ENCODE measurements at places on chromosomes 2 and 18.
A peak's percentile ranks its signal among the peaks of the same experiment; 100 is the strongest.

GRCh38 chr2:30412684-30413570, 34.1 kb upstream of the LCLAT1 start:
- DNase-seq, result no peak

DNA sequence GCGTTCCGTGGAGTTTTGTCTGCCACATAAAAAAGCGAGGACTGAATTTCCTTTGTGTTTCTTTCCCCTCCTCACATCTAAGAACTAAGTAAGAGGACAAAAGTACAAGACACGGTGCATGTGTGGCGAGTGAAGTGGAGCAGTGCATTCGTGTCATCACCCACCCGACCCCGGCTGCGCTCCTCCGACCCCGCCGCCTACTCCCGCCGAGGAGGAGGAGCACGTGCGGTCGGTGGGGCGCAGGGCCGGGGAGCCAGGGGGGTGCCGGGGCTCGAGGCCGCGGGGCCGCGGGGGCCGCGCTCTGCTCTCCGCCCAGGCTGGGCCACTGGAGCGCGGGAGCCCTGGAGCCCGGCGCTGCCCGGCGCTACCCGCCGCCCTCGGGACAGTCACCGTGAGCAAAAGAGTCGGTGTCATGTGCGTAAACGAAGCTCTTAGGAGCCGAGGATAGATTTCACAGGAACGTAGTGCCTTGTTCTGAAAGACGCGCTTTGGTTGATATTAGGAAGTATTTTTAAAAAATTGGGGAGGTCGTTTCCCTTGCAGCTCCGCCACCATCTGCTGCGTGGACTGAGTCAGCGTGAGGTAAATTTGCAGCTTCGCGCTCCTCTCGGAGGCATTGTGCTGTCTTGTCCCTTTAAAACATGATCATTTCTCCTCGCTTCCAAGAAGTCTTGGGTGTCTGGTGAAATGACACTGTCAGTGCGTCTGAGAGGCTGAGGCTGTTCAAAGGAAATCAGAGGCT, 11.0 kb downstream of the TBR1 start:
- no peak for DNase-seq

DNA sequence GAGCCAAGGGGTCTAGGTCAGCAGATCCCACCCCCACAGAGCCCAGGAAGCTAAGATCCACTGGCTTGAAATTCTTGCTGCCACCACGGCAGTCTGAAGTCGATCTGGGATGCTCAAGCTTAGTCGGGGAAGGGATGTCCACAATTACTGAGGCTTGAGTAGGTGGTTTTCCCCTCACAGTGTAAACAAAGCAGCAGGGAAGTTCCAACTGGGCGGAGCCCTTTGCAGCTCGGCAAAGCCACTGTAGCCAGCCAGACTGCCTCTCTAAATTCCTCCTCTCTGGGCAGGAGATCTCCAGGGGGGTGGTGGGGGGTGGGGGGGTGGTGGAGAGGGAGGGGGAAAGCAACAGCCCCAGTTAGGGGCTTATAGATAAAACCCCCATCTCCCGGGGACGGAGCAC, 419.5 kb downstream of the NUP35 start:
- no peak for DNase-seq

DNA sequence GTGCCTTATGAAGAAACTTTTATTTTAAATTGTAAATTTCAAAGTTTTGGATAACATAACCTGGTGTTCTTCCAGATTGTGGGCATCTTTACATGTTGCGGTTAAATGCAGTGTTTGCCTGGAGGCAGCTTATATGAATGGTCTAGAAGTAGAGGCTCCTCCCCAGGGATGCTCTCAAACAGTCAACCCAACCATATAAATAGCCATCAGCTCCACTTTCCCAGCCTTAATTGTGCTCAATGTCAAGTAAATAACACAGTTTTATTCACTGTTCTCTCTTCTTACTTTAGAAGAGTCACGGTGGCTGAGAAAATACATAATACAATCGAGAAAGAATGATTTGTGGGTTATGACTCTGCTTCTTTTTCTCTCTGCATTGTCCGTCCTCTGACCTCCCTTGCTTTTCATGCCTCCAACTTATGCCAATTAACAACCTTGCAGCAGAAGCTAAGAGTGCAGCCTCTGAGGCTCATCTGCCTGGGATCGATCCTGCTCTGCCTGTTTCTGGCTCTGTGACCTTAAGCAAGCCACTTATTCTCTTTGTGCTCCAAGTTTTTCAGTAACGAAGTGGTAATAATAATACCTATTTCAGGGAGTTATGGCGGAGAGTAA, 100.3 kb downstream of the DAW1 start:
- DNase-seq, result no peak

DNA sequence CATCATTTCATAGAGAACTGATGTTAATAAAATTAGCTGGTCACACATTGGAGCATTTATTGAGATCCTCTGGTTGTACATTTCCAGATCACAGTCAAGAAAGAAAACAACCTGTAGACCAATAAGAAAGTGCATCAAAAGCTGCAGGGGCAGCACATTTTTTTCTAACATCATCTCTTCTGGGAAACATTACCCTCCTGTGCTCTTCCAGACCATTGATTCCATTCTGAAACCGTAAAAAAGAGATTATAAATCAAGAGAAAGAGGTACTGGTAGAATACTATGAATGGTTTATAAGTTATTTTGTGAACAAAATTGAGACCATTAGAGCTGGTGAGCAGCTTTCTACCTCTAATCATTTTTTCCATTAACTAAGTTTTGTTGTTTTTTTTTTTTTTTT, 1548.2 kb upstream of the CELF4 start:
- DNase-seq, result no peak

DNA sequence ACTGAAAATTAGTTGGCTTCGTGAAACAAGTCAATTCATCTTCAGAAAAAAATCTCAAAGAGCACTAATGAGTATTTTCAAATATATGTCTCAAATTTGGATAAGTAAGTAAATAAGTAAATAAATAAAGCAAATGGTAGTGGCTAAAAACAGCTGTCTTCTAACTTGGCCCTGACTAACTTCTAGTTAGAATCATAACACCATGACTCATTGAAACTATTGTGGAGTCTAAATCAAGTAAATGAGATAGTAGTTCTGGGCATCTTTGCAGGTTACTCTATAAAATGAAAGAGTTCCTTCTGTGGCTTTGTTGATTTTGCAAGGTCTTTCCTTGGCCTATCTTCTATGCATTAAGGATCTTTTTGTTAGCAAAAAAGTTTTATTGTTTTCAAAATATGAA, 110.7 kb downstream of the SLC8A1 start:
- DNase-seq, result no peak

DNA sequence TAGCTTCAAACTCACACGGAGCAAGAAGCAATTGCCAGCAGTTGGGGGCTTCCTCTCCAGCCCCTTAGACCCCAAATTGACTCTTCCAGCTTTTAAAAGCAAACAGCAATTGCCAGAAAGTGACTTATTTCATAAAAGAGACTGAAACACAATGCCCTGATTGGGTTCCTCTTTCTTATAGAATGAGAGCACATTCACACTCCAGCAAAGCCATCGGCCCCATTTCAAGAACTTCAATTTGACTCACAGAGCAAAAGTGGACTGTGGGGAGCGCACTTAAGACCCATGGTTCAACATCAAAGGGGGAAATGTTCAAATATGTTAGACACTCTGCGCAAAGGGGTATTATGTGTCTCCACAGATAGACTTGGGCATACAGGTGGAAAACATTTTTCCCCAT, 484.7 kb downstream of the BCL11A start:
- no peak for DNase-seq

- DNase-seq, result peak; percentile 47
These were observed at the start of gene BIN1 for GRCh38 chr2:127106991-127107621. BIN1 (minus strand) TSS chr2:127107154; CDS start chr2:127106943, 211 bp downstream.

DNA sequence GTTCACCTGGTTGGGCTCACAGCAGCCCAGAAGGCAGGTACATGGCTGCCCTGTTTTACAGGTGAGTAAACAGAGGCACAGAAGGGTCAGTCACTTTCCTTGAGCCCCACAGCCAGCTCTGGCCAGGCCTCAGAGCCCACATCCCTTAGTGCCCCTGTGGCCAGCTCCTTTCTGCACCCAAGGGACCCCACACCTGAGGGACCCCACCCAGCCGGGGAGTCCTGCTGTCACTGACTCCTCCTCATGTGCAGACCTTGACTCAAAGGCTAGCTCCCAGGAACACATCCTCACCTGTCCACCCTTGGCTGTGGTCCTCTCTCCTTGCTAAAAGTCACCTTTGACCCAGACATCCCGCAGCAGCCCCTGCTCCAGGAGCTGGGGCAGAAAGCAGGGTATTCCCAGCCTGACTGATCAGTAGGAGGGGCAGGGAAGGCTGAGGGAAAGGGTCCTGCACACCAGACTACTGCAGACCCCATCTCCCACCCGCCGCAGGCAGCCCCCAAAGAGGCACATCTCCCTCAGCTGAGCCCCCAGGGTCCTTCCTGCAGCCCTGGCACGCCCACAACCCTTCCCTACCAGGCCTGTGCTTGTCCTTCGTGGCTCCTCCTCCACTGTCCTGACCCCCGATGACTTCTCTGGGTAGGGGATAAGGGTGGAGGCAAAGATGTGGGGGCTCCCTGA, 9.8 kb upstream of the ARHGEF4 start:
- DNase-seq, result no peak

DNA sequence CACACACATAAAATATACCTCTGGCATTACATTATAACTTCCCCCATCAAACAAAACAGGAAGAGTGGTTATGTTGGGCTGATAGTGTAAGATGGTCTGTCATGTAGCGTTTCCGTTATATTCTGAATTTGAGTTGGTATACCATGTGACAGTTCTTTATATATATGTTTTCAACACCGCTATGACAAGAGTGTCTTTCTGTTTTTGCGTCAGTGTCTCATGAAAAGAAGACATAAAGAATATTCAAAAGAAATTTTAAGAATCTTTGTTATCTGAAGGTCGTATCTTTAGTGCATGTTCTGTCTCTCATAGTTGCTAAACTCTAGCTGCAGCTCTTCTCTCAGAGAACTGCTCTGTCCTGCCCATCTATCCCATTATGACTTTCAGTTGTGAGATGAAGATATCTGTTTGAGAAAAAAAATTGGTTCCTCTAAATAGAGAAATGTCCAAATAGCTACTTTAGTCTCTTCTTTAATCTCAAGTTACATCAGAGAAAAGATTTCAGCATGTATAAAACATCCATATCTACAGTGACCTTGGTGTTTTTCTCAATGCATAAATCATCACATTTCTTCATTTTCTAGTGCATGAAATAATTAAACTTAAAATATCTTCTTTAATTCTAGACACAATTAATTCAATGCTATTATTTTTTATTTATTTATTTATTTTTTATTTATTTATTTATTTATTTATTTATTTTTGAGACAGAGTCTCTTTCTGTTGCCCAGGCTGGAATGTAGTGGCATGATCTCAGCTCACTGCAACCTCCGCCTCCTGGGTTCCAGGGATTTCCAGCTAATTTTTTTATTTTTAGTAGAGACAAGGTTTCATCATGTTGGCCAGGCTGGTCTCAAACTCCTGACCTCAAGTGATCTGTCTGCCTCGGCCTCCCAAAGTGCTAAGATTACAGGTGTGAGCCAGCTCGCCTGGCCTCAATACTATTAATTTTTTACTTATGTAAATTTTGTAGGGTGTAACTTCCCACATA, 24.3 kb upstream of the PSME4 start:
- no peak for DNase-seq

DNA sequence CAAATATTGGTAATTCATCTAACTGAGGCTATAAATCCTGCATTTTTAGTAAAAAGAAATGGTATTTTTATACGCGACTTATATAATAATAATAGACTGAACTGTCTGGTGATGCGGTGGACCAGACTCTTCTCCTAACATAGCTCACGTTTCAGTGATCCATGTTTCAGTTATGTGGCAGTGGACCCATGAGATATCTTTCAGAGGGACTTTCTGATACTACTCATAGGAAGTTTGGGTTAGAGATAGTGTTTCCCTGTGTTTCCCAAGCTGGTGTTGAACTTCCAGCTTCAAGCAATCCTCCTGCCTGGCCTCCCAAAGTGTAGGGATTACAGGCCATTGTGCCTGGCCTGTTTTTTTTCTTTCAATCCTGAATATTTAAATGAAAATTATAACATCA, 59.2 kb downstream of the KCTD1 start:
- no peak for DNase-seq

- DNase-seq, result no peak
These were observed 68.0 kb downstream of the KLHL29 start for GRCh38 chr2:23452853-23453420.

DNA sequence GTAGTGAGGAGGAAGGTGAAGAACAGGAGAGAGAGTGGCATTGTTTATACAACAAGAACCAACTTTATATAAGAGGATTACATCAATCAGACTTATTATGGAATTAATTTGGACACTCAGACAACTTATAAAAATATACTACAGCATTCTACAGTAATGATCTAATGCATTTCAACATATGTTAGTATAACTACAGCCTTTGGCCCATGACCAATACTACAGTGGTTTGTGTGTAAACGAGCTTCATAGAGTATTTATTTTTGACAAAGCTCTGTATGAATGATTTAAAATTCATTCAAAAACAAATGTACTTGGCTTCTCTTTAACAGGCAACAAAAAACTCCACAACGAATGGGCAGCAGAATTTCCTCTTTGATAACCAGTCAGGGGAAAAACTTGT, 72.8 kb downstream of the ZNF521 start:
- DNase-seq, result peak; percentile 8

Data from amniotic stem cell (primary cell).